ENCODE measurements at places on chromosomes 5 and 9.

GRCh38 chr9:126763130-126763764, 41.6 kb upstream of the ZBTB43 start:
- no peak for DNase-seq

- DNase-seq = no peak
Measured at GRCh38 chr5:130109152-130109551, 204.9 kb downstream of the CHSY3 start.

- no peak for DNase-seq
Measured at GRCh38 chr5:132489871-132490483, 596 bp downstream of the IRF1 start.

DNA sequence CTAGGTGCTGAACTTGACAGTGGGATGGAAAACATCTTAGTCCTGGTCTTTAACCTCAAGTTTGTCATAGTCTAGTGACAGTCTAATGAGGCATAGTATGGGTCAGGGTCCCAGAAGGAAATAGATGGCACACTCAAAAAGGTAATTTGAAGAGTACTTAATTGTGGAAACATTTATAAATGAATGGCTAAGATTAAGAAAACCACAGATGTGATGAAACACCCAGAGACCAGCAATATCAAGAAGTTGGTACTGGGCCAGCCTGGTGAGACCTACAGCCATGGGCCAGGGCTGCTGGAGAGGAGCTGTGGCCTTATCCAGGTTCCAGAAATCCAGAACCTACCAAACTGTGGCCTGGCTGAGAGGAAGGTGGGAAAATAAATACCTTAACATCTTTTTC, 93.5 kb upstream of the ATG10 start:
- no peak for DNase-seq

DNA sequence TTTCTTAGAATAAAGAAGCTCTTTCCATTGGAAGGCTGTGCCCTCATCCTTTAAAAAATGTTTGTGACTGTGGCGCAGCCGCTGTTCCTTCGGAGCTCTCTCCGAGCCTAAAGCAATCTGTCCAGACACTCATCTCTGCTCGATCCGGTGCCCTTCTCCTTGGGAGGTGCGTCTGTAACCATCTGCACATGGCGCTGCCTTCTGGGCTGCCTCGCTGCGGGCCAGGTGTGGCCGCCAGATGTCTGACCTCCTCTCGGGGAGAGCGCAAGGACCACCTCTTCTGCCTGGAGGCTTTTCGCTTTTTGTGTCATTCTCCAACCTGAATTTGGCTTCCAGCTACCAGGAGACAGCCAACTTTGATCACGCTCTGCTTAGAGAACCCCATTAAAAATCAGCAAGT, 153.4 kb upstream of the PTCH1 start:
- DNase-seq = no peak

DNA sequence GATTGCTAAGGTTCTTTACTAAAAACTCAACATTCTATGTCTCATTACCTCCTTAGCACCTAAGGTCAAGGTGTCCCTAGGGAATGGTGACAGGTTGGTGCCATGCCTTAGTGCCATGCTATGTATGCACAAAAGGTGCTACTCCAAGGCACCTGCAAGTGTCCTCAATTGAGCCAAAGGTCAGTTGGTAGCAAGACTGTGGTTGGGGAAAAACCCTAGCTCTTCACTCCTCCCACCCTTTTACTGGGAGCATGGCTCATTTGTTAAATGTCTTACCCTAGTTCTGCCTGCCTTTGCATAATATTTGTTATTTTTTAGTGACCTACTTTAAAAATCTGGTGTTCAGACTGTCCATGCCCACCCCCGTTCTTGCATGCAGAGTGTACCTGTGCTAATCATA, 17.0 kb downstream of the ACO1 start:
- DNase-seq = no peak
